ENCODE measurements at places on chromosomes 6 and 20.

- DNase-seq, result no peak
These were observed 21.1 kb upstream of the GMPR start for GRCh38 chr6:16217156-16217721.

DNA sequence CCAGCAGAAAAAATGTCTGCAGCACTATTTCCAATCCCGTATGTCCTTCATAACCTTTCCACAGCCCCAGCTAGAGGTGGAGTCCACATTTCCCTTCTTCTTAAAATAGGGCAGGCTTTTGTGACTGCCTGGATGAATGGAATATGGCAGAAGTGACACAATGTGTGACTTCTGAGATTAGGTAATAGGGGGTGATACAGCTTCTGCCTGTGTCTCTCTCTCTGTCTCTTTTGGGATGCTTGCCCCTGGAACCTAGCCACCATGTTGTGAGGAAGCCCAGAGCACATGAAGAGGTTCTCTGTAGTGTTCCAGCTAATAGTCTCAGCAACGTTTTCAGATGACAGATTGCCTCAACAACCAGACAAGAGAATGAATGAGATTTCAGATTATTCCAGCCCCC is 51.4 kb downstream of the CLIC5 start:
- DNase-seq, result no peak

DNA sequence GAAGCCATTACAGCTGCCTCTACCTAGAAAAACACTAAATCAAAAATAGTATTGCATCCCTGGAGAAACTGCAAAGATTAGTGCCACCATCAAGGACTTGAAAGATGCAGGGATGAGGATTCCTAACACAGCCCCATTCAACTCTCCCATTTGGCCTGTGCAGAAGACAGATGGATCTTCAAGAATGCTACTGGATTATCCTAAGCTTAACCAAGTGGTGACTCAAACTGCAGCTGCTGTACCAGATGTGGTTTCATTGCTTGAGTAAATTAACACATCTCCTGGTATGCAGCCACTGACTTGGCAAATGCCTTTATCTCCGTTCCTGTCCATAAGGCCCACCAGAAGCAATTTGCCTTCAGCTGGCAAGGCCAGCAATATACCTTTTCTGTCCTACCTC is 117.4 kb downstream of the TBC1D32 start:
- peak; percentile 26 for DNase-seq

DNA sequence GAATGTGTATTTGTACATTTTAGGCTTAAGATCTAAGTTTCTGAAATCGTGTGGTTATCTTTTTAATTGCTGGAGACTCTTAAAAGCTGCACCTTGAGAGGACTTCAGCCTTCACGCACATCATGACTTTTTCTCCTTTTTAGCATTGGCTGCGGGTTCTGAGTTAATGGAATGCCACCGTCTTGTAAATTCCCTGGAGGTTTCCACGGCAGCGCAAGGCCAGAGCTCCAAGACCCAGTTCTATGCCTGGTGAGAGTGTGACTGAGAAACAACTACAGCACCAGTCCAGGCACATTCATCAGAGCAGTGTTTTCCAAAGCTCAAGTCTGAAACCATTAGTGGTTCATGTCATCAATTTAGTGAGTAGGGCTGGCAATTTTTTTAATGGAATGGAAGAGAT is 23.0 kb downstream of the PRR18 start:
- no peak for DNase-seq

DNA sequence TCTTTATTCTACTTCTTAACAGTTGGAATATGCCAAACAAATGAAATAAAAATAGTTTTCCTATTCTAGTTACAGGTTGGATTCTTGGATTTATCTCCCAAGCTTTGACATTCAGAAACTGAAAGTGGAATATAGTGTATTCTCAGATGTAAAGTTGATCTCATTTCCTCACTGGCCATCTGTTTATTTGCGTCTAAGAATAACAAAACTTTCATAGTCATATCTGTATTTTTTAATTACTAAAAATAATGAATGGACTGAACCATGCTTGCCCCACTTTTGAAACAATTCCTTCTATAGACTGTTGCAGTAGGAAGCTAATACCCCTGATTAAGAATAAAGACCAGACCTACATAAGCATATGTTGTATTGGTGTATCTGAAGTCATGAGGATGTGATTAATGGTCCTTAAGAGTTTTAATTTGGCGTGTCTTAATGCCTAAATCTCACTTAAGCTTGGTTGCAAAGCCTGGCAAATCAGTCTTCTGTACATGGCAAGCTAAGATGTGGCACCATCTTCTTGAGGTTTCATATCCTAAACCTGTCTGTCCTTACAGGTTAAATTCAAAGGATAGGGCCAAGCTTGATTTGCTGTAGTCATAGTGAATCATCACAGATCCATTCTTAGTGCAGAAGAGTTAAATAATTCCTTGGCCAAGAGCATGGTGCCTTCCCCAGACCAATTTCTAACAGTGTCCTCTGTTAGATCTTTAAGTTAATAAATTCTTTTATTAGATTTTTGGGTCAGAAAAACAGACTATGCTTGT is 58.9 kb downstream of the FOXO3 start:
- no peak for DNase-seq

DNA sequence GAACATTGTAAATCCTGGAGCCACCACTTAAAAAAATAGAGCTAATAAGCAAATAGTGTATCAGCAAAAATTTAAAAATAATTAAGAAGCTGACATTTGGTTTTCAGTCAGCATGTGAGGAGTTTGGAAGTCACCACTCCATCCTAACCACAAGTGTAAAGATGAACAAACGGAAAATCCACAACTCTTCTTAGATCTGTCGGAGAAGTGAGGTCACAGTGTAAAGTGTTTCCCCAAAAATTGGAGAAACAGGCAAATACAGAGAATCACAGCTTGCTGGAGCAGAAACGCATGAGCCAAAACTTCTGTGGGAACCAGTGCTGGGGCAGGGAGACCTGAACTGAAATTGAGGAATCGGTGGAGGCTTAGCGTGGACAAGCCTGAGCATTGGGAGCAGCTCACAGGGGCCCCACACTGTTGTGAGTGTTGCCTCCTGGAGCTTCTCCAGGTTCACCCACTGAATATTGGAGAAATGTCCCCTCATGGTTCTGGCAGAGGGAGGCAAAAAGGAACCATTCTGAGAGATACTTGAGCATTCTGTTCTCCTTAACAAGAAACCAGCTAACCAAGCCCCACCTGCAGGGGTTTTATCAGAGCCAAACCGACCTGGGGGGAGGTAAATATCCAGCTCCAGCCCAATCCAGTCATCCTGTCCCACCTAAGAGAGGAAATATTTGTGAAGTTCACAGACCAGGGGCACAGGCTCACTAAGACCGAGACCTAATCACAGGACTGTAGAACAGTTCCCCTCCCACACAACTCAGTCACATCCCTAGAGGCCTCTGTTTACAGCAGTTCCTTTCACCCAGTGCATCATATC is 192.0 kb downstream of the ERMARD start:
- no peak for DNase-seq

GRCh38 chr6:7183707-7184106 is 75.9 kb downstream of the RREB1 start:
- no peak for DNase-seq

GRCh38 chr6:37072526-37072925 is 67.1 kb downstream of the FGD2 start:
- DNase-seq, result no peak

DNA sequence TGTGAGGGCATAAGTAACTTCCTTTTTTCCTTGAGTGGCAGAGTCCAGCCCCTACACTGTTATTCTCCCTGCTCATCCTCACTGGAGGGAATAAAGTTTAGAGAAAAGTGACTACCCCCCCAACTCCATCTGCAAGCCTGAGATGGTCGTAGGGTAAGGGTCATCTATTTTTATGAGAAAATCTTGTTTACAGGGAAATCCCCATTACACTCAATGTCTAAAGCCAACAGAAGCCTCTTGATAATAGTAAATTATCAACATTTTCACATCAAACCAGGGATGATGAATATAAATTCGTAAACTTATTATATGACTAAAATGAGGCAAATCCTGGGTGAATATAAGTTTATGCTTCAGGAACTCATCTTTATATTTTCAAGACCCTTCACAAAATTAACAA is 174.0 kb upstream of the KCNK16 start:
- DNase-seq, result no peak

- DNase-seq, result no peak
These were observed 672 bp downstream of the PREX1 start for GRCh38 chr20:48826883-48827771.

DNA sequence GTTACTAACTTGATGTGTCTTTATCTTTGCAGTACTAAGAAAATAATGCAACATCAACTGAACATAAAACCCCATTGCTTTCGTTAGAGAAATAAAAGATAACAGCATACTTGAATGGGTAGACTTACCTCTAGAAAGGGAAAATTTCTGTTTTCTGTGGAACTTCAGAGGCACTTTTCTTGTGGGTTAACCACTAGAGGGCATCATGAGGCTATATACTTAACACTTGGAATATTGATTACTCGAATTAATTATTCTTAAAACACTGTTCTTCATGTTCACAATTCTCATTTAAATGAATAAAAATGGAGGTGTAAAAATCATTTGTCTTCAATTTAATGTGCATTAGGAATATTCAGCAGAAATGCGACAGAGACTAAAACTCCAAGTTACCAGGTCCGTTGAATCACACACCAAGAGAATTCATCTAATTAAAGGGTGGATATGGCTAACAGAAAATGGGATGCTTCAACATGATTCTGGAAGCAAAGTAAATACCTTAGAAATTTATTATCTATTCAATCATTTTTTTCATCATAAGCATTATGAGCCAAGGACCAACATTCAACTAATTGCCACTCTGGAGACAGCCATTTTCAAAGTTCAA is 330.8 kb upstream of the PREP start:
- no peak for DNase-seq

GRCh38 chr20:30816182-30816645 is 441.2 kb upstream of the DEFB115 start:
- DNase-seq, result no peak

- DNase-seq, result no peak
These were observed 5.9 kb upstream of the UNC93A start for GRCh38 chr6:167285077-167285770.

- DNase-seq, result peak; percentile 53
These were observed 26.0 kb downstream of the GPX6 start for GRCh38 chr6:28489366-28490204.

GRCh38 chr20:62598761-62599194 is 43.5 kb upstream of the SLCO4A1 start:
- DNase-seq, result no peak

GRCh38 chr6:41940759-41941279 is 789 bp downstream of the CCND3 start:
- DNase-seq, result no peak

DNA sequence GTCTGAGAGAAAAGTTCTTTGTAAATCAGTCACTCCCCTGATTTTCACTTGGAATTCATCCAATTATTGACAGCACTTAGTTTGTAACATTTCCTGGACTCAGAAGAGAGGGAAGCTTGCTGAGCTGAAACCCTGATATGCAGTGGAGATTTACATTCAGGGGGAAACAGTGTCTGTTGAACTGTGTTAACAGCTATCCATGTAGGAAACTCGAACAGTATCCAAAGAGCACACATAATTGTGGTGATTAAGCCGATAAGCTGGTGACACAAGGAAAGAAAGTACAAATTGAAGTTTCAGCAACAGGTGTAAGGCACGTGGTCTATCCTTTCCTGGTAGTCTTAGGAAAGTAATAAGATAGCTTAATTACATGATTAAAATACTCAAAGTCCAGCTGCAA is 78.1 kb upstream of the FLRT3 start:
- no peak for DNase-seq

DNA sequence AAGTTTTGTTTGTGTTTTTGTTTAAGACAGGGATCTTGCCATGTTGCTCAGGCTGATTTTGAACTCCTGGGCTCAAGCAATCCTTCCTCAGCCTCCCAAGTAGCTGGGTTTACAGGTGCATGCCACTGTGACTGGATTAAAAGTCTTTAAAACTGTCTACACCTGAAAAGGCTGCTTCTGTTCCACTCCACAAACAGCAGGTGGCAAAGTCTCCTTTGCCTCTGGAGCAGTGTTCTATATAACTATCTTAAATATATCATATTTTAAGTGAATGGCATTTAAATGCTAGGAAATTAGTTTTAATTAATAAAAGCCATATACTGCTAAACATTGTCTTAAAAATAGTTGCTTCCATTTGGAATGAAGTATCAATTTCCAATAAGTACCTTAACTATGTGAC is 89.2 kb upstream of the BCLAF1 start:
- no peak for DNase-seq

GRCh38 chr6:18121580-18122127 is 823 bp downstream of the NHLRC1 start:
- no peak for DNase-seq

GRCh38 chr20:52972190-52972937 is at the start of gene TSHZ2:
Gene TSHZ2 (plus strand): TSS chr20:52972358. CDS start chr20:52973294, 936 bp downstream.
- peak; percentile 56 for DNase-seq

GRCh38 chr6:77456531-77457248 is 6.6 kb downstream of the HTR1B start:
- DNase-seq, result peak; percentile 98

DNA sequence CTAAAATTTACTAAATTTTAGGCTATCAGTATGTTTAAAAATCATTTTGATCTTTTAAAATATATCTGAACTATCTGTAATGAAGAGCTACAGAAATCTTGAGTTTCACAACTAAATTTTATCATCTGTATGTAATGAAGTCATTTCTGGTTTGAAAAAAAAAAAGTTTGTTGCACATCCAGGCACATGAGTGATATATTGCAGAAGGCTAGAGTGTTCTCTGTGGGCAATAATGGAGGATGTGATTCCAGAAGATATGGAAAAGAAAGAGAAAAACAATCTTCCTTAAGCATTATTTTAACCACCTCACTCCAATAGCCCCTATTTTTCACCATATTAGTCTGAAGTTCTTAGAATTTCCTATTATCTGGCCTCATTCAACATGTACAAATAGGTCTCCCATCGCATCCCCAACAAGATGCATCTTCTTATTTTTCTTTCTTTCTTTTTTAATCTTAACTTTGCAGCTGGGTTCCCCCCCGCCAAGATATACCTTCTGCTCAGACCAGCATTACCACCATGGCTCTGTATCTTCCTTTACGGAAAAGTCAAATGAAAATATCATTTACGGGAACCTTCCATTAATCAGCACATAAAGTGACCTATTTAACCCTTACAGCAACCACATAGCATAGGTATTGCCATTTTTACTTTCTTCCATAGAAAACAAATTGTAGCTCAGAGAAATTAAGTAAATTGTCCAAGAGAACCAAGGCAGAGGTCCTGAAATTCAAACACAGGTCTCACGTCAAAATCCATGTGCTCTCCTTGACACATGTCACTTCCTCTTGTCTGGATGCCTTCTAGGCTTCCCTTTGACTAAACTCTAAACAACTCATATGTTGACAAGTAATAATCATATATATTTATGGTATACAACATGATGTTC is 116.9 kb downstream of the KIF13A start:
- DNase-seq, result no peak

- peak; percentile 66 for DNase-seq
These were observed 60.7 kb downstream of the BMP7 start for GRCh38 chr20:57205606-57206219.
